ENCODE measurements at places on chromosomes 12 and 14.

DNA sequence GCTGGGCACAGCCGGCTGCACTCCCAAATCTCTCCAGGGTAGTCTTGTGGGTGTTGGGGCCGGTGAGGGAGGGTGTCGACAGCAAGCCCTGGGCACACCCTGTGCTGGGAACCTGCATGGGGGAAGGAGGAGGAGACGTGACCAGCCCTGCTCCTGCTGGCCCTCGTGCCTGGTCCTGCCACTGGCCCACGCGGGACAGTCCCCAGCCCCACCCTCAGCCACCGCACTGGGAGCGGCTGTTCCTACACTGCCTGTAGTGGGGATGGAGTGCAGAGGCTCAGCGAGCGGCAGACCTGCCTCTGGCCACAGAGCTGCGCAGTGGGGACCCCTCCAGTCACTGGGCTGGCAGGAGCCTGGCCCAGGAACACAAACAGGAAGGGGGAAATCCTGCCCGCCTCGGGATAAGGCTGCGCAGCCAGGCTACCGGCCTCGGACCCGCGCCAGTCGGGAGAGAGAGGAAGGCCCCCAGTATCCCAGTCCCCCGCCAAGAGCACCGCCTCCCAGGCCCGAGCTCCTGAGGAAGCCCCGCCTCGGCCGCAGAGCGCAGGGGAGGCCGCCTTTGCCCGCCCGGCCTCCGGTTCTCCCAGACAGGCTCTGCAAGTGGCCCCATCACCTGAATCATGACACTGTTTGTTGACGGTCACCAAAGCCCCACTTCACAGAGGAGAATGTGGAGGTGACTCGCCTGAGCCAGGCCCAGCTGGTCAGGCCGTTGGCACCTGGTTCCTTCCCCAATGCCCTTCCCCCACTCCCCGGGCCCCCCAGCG is 10.6 kb downstream of the AHNAK2 start:
- DNase-seq = peak; percentile 74

- peak; percentile 30 for DNase-seq
Measured at GRCh38 chr14:71592361-71592760, 339.9 kb upstream of the RGS6 start.

- peak; percentile 16 for DNase-seq
Measured at GRCh38 chr12:54870617-54871016, 16.3 kb downstream of the MUCL1 start.

- no peak for DNase-seq
Measured at GRCh38 chr12:96486751-96487613, 2.4 kb upstream of the CFAP54 start.

- no peak for DNase-seq
Measured at GRCh38 chr12:31001581-31002360, 71.9 kb upstream of the DDX11 start.

DNA sequence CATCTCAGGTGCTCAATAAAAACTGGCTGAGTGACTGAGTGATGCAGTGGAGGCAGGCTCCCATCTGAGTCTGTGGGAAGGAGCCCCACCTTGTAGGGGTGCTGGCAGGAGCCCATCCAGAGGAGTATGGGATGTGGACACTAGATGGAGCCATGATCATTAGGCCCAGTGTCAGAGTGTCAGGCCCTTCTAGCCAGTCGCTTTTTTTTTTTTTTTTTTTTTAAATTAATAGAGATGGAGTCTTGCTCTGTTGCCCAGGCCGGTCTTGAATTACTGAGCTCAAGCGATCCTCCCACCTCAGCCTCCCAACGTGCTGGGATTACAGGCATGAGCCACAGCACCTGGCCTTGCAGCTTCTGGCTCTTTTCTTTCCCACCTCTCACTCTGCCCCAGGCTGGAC is 11.5 kb downstream of the RITA1 start:
- peak; percentile 79 for DNase-seq

DNA sequence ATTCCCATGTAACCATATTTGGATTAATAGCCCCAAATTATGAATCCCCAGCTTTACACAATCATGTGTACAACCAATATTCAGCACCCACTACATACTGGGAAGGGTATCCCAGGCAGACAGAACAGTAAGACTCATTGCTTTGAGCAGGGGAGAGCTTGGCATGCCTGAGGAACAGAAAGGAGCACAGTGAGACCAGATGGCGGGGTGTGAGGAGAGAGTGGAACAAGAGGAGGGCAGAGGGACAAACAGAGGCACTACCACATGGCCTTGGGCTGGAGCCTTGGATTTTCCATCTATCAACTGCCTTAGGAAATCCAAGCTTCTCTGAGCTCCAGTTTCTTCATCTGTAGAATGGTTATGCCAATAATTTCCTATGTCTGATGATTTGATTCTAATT is 3.8 kb downstream of the DGKA start:
- peak; percentile 31 for DNase-seq

DNA sequence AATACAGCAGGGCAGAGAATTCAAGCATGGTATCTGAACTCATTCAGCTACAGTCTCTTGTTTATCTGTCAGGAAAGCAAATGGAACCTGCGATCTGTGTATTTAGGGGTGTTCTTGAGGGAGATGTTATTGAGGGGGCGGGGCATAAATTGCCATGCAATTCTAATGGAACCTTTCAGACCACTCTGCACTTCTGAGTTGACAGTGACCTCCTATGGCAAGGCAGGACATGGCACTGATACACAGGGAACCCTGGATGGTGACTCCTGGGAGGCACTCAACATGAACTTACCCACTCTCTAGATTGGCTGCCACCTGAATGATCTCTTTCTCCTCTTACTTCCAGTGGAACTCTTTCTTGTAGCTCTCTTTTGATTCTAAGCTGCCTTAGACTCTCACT is 787.3 kb downstream of the VRK1 start:
- DNase-seq = no peak

GRCh38 chr12:114626-115211 is 48.2 kb downstream of the IQSEC3 start:
- DNase-seq = no peak

DNA sequence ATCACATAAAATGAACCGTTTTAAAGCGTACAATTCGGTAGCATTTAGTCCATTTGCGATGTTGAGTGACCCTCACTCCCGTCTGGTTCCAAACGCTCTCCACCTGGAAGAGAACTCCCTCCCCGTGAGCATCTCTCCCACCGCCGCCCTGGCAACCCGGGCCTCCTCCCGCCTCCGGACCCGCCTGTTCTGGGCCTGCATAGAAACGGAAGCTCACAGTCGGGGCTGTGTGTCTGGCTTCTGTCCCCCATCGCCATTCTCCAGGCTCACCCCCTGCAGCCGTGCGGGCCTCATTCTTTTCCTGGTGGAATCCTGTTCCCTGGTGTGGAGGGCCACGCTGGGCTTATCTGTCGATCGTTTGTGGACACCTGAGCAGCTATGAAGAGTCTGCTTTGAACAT is 17.3 kb downstream of the LRCOL1 start:
- DNase-seq = peak; percentile 15

GRCh38 chr14:98548071-98548686 is 723.8 kb downstream of the BCL11B start:
- no peak for DNase-seq

DNA sequence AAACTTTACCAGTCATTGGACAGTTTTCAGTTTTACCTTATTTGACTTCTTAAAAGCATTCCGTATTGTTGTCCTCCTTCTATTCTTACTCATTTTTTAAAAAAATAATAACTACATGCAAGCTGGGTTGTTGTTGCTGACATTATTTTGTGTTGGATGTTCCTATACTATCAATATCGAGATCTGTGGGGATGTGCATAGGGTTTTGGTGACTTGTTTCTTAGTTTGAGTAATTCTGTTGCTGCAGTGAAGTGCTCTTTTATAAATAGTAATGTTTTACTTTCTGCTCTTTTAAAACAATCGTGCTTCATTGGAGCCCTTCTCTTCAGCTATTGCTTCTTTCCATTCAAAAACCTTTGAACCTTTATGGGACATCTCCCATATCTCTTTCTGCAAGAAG is 79.4 kb downstream of the METTL25 start:
- DNase-seq = no peak

DNA sequence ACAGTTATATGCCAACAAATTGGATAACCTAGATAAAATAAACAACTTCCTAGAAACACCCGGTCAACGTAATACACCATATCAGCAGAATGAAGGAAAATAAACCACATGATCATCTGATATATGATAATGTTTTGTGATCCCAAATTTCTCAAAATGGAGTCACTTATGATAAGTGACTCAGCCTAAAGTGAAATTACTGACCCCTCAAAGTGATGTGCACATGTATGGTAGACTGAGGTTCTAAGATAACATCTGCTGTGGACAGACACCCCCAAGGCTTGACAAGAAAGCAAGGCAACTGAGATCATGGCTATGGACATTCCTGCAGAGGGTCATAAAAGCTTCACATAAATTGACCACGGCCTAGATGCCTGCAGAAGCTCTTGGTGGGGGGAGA is 105.1 kb upstream of the DCN start:
- DNase-seq = no peak

DNA sequence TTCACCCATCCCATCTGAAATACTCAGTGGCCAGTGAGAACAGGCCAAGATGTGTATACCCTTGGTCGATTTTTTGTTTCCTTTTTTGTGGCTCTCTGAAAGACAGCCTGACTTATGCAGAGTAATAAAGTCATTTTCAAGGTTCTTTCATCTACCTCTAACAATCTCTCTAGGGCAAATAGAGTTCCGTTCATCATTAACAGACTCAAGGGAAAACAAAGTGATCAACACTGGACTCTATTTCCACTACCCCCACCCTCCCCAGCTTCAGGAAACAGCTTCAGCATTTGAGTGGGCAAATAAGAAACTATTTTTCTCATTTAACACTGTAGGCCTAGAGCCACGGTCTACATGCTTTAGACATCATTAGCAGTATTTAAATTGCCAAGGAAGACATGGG is 15.9 kb downstream of the PRKAB1 start:
- no peak for DNase-seq

- DNase-seq = no peak
Measured at GRCh38 chr12:130787445-130788410, 51.3 kb downstream of the STX2 start.

- no peak for DNase-seq
Measured at GRCh38 chr12:109731231-109731731, 17.7 kb downstream of the FAM222A start.

- DNase-seq = no peak
Measured at GRCh38 chr12:39368096-39368495, 74.8 kb downstream of the KIF21A start.

DNA sequence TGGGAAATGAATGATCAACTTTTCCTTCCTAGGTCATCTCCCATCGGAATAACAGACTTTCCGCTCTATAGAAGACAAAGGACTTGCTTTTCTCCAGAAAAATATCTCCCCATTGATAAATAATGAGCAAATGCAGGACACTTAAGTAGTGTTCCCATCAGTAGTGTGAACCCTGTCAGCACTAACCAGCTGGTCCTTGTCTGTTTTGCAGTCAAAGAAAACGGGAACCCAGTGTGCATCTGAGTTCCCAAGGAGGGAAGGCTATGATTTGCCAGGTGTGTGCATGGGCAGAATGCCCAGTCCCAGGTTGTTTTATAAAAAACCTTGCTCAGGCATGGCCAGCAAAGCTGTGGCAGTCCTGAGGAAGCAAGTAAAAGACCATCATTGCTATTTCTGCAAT is 256.5 kb upstream of the HMGA2 start:
- DNase-seq = peak; percentile 3

GRCh38 chr12:89247967-89248366 is 104.3 kb downstream of the DUSP6 start:
- peak; percentile 56 for DNase-seq

DNA sequence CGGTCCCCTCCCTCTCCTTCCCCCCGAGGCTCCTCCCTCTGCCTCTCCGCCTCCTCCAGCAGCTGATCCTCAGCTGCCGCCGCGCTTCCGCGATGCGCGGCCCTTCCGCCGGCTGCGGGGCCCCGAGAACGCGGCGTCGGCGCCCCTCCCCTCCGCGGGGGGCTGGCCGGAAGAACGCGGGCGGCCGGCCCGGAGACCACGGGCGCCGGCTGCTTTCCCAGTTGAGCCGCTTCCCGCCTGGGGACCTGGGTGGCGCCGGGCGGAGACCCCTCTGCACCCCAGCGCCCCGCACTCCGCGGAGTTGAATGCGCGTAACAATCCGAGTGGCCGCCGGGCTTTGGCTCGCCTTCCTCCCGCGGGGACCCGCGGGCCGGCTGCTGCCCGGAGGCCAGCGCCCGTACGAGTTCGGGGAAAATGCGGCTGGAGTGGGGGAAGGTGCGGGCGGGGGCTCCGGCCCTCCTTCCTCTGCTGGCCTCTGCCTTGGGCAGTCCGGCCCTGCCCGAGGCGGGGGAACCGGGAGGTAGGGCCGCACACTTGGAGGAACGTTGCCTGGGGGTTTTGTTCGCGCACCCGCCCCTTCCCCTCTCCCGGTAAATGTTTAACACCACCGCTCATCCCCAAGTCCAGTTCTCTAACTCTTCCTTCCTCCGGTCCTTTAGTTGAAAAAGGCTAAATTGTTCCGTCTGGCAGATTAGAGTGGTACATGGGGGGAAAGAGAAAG is 393 bp upstream of the DCAF5 start:
- peak; percentile 98 for DNase-seq

- DNase-seq = peak; percentile 61
Measured at GRCh38 chr12:92141591-92142121, 4.0 kb downstream of the BTG1 start.

- no peak for DNase-seq
Measured at GRCh38 chr12:50157259-50157658, 9.9 kb downstream of the CERS5 start.

DNA sequence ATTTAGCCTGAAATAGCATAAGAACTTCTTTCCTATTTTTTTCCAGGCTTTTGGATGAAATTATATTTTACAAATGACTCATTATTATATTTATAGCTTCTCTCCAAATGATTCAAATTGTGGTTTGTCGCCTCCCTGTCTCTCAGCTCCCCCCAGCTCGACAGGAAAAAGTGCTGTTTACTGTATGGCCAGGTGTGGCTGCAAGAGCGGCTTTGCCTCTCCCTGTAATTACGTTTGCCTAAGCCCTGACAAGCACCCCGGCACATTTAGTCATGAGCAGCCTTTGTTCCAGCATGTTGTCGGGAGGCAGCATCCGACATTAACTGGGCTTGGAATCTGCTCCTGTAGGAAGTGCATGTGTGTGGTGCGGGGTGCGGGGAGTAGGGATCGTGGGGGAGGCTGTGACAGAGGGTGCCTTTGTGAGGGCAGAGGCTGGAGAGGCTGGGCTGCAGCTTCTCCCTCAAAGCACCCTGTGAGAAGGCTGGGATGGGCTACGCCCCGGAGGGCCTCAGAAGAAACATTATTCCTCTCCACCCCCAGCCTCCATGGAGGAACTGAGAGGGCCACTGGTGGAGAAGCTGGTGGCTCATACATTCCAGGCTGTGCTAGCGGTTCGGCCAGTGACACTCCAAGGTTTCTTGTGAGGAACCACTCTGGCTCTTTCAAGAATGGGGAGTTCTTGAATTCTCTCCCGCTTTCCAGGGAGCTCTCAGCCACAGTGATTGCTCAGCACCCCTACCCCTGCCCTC is 42.1 kb upstream of the CTDSP2 start:
- peak; percentile 95 for DNase-seq

Data from NCI-H69 (cell line).